ENCODE measurements at places on chromosomes 2 and 18.

- no peak for DNase-seq
These were observed 289.9 kb downstream of the NDUFA10 start for GRCh38 chr2:239735131-239735828.

DNA sequence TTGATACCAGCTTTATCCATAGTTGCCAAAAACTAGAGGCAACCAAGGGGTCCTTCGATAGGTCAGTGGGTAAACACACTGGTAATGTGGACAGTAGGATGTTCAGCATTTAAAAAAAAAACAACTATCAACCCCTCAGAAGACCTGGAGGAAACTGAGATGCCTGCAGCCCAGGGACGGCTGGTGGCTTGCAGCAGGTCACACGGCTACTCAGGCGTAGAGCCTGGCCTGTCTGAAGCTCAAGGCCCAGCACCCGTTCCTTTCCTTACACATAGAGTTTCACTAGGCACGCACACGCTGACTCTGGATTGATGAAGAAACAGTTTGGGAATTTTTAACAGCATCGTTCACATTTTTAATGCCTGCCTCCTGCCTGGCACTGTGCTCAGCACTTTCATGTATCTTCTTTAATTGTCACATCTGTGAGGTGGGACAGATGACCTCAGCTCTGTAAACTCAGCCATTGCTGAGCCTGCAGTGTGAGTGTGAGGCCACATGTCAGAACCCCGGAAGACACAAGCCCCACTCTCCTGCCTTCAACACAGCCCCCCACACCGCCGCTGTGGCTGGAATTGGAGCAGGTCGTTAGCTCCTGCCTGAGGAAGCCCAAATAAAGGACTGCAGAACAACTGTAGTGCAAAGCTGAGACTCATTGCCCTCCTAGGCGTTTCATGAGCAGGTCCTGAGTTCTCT lies 40.7 kb downstream of the TRAPPC12 start:
- DNase-seq: no peak

DNA sequence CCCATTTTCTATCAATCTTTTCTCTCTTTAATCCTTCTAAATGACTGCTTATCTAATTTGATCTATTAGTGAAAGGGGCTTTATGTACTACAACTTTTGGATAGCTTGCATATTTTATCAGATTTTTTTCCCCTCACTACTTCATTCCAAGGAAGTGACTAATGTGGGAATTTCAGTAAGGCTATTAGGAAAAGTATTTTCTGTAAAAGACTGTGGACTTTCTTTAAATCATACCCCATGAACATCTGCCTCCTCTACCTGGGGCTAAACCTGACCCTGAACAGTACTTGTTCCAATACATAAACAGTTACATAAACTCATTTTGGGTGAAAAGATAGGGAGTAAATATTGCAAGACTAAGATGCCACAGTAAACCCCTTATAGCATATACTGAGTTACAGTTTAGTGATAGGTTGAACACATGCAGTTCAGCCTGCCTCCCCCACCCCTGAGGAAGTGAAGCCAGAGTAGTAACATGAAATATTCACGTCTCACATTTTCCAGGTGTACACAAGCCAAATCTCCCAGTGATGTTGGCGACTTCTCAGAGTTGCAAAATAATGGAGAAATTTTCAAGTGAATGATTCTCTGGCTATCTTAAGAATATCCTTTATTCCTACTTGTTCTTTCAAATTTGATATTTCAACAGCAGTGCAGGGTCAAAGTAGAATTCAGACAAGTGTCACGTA lies 590.9 kb upstream of the ZEB2 start:
- DNase-seq: no peak

- DNase-seq: no peak
These were observed 23.0 kb downstream of the BIN1 start for GRCh38 chr2:127083819-127084503.

DNA sequence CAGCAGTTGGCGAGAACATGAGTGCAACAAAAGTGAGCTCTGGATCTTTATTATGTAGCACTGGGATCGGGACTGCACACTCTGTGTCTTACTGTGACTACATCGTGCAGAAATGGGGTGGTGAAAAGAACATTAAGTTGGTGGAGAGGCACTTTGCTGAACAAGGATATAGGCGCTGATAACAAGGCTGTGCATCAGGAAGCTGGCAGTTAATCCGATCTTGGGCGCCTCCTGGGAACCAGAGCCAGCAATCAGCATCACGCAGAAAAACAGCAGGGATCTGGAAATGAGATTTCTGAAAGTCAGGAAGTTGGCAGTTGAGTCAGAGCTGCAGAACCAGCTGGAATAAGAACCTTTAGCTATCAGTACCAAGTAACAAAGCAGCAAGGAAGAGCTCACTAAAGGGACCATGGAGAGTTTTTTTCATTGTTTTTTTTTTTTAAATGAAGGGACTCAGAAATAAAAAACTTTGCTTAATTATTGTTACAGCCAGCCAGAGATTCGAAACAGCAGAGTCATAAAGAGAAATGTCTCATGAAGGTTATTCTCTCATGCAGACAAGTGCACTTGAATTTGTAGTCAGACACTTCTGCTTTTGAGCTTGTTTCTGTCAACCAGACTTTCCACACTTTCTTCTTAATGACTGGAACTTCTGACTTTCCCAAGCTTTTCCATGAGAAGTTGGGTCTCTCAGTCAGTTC lies 22.8 kb upstream of the MYO3B start:
- DNase-seq: no peak

GRCh38 chr2:239230318-239231052 lies 170.3 kb downstream of the HDAC4 start:
- DNase-seq: no peak

- no peak for DNase-seq
These were observed 748.9 kb upstream of the NXPH2 start for GRCh38 chr2:139529080-139529479.

DNA sequence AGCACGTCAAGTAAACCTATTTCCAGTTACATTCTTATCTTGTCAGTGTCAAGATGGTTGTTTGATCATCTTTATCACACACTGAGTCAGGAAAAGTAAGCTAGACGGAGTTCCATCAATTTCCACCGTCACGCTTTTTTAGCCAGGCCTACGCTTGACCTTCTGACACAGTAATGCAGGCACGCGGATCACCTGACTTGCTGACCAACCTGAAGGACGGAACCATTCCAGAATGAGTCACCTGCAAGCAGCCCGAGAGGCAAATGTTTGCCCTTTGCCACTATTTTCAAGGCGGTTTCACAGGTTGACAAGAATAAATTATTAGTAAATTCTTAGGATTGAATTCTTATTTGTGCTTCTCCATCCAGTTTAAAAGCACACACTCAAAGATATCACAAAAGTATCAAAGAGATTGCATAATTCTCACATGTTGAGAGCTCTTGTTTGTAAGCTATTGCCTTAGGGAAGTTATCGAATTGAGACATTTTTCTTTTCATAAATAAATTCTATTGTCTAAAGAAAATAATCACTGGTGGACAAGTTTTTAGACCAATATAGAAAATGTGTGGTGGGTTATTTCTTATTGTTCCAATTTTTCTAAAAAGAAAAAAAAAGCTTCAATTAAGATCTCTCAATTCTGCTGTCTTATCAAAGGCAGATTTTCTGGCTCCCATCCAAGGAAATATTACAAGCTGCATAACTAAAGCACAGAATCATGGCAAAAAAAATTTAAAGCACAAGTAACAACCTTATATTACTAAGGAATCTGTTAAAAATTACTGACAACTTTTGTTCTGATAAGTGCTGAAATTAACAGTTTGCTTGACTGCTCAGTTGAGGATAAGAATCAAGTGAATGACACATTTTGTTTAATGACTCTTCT lies 31.9 kb downstream of the UXS1 start:
- no peak for DNase-seq

DNA sequence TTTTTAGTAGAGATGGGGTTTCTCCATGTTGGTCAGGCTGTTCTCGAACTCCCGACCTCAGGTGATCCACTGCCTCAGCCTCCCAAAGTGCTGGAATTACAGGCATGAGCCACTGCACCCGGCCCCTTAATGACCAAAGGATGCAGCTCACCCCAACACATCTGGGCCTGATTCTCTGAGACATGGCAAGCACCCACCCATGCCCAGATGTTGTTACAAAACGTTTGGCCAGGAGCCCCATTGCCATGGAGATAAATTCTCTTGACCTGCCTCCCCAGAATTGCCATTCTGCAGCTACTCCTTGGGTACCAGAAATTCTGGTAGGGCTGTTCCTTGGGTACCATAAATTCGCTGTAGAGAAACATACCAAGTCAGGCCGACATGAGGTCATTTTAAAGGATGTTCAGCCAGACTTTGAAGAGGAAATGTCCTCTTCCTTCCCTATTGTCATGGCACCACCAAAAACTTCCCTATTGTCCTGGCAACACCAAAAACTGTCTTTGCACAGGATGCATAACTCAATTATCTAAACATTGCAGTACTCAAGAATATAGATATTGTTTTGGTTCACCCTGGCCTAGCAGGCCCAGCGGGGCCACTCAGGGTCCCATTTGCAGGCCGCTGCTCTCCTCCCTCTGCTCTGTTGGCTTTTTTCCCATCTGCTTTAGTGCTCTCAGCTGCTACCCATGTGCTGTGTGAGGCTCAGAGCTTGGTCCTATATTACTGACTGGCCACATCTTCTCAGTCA lies 160.9 kb upstream of the TTC39C start:
- DNase-seq: no peak

DNA sequence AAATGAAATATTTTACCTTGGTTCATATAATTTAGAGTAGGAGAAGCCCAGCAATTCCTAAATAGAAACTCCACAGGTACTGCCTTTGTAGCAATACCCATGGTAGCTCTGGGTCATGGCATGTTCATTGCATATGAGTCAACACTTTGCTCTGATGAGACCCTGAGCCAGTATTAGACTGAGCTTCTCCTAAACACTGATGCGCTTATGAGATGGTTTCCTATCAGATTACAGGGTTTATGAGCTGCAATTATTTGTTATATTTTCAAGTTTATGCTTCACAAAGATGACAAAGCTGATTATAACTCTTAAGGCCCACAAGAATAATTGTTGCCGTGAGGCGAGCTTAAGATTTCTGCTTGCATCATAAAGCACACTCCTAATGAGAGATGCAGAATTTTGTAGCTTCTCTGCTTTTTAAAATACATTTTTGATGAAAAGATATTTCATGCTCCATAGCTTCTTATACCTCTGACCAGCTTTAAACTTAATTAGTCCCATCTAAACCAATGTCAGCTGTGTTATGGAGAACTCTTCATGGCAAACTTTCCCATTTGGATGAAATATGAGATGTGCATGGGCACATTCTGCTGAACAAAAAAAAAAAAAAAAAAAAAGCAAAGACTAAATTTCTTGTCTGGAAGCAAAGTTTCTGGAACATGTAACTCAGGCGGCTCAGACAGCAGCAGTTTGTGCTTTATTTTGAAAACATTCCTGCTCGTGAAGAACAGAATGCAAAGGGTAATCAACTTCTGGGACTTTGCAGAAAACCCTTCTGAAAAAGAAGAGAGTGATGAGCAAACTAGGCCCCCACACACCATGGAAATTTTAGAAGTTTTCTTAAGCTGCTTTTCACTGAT lies 162.6 kb downstream of the KCNE4 start:
- DNase-seq: no peak

DNA sequence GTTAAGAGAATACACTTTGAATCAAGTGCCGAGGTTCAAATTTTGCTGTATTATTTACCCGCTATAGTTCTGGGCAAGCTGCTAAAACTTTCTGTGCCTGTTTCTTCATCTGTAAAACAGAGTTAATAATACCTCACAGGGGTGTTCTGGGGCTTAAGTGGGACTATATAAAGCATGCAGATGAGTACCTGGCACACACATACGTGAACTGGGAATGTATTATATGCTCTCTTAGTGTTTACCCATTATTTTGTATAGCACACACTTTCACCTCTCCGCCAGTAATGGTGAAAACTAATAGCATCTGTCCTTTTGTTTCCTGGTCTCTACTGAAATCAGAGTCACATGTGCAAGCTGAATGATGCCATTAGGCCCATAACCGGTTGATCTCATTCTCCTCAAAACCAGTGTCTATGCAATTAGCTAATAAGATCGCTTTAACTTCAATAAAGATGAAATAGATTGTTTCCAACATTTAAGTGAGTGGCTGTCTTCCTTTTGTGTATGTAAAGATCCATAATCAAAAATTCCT lies 3.8 kb upstream of the CDKL4 start:
- no peak for DNase-seq

DNA sequence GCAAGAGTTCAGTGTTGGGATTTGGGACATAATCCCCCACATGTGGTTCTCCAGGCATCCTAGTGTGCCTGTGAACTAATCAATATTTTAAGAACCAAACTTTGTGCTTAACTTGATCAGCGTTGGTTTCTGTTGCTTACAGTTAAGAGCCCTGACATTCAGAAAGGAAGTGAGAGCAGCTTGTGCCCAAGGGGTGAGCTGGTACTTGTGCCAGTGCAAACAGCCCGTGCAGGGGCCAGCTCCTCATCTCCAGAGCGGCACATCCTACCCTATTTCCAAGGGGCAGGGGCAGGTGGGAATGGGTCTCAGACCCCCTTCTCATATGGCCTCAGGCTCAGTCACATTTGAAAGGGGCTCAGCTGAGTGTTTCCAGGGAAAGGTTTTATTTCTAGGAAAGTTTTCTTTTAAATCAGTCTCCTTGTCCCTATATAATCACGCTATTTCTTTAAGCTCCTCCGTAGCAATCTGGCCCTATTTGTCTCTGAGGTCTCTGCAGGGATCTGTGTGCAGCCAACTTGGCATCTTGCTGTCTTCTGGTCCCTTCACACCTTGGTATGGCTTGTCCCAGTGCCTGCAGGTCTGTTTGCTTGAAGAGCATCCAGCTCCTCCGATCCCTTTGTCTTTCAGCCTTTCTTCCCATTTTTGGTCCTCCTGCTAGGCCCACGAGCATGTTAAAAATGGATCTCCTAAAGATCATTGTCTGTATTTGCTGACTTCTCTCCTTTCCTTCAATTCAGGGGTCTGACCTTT lies 358.9 kb downstream of the HRH4 start:
- no peak for DNase-seq

DNA sequence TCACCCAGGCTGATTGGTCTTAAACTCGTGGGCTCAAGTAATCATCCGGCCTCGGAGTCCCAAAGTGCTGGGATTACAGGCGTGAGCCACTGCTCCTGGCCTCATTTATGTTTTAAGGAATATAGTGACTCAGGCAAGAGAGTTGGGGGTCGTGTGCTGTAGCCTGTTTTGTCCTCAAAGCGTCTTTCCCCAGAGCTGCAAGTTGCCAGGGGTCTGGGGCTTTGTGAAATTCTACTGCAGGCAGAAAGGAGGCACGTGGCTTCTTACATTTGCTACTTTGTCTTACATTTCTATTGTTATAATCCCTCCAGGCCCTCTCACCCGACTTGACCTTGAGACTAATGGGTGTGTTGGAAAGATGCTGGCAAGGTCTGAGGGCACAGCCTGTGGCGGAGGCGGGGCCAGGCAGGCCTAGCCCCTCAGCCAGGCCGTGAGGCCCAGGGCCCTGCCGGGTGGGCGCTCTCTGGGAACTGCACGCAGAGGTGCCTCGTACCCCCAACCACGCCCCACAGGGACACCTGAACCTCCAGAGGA lies 85.8 kb upstream of the NDUFV2 start:
- no peak for DNase-seq

- no peak for DNase-seq
These were observed 127.8 kb downstream of the TPO start for GRCh38 chr2:1541040-1541439.

- no peak for DNase-seq
These were observed 460.4 kb upstream of the ZNF804A start for GRCh38 chr2:184137955-184138354.

GRCh38 chr18:78625847-78626246 lies 353.8 kb upstream of the SALL3 start:
- no peak for DNase-seq

- no peak for DNase-seq
These were observed 41.7 kb downstream of the AKAIN1 start for GRCh38 chr18:5155218-5155906.
